Gastroesophageal sphincter (tissue), 4 donors: ENCODE measurements at places on chromosomes 6 and 20. TPM values are rescaled to one million over a fixed set of nuclear protein-coding genes. Genes with fewer than 3 reads are reported as not detected.

CNKSR3 gene
- total RNA-seq = 28.9 TPM

CCN5 gene
- 178 TPM for total RNA-seq

- H3K27ac ChIP-seq = no peak overlapping the region
- peaks cover 16% of the 10 kb centered on the region for H3K36me3 ChIP-seq
- no peaks in the 10 kb centered on the region for H3K4me1 ChIP-seq
- H3K27me3 ChIP-seq = no peaks in the 10 kb centered on the region
Observed at GRCh38 chr20:44033873-44034272, 119.2 kb downstream of the TOX2 start.

- H3K4me3 ChIP-seq = no peak overlapping the region
- no peak overlapping the region for H3K27ac ChIP-seq
- H3K27me3 ChIP-seq = no peaks in the 10 kb centered on the region
- no peak for ATAC-seq
- peaks cover 67% of the 10 kb centered on the region for H3K4me1 ChIP-seq
Observed at GRCh38 chr20:31838646-31839292, 6.6 kb downstream of the FOXS1 start.

GNL1 gene
- total RNA-seq = 39.2 TPM

GRCh38 chr20:54123587-54124180, 50.1 kb downstream of the CYP24A1 start:
- H3K27ac ChIP-seq = no peak overlapping the region
- no peaks in the 10 kb centered on the region for H3K4me1 ChIP-seq
- no peak overlapping the region for H3K4me3 ChIP-seq
- no peaks in the 10 kb centered on the region for H3K27me3 ChIP-seq
- H3K36me3 ChIP-seq = no peaks in the 10 kb centered on the region

- H3K36me3 ChIP-seq = no peaks in the 10 kb centered on the region
- no peaks in the 10 kb centered on the region for H3K4me1 ChIP-seq
- no peak overlapping the region for H3K4me3 ChIP-seq
Observed at GRCh38 chr6:55957961-55958422, 82.6 kb upstream of the BMP5 start.

DNA sequence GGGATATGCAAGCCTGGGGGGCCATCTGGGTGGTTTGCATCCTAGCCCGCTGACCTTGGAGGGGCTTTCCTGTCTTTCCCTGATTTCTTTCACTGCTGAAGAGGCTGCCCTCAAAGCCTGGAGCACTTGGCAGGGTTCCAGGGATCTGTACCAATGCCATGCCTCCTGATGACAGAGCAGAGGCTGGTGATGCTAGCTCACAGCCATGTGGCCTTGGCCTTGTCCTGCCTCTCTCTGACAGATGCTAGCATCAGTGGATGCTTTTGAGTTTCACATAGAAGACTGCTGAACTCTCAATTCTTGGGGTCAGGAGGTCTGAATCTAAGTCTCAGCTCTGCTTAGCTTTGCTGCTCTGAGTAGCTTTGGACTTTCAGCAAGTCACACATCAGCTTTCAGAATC, 21.9 kb upstream of the RREB1 start:
- H3K36me3 ChIP-seq = no peaks in the 10 kb centered on the region
- no peak for ATAC-seq
- no peak overlapping the region for H3K27ac ChIP-seq
- no peak overlapping the region for H3K4me3 ChIP-seq
- H3K27me3 ChIP-seq = no peaks in the 10 kb centered on the region

- H3K4me3 ChIP-seq = no peak overlapping the region
- H3K36me3 ChIP-seq = no peaks in the 10 kb centered on the region
- H3K4me1 ChIP-seq = no peaks in the 10 kb centered on the region
- no peaks in the 10 kb centered on the region for H3K27me3 ChIP-seq
- no peak for ATAC-seq
- no peak overlapping the region for H3K27ac ChIP-seq
Observed at GRCh38 chr6:2038092-2038491, 207.3 kb downstream of the GMDS start.
